IMR-90 (cell line): ENCODE measurements at places on chromosomes 5 and 9. TPM values are rescaled to one million over a fixed set of nuclear protein-coding genes. Genes with fewer than 3 reads are reported as not detected.

GRCh38 chr9:76729116-76729515, 35.1 kb upstream of the PCA3 start:
- DNase-seq = no peak

DNA sequence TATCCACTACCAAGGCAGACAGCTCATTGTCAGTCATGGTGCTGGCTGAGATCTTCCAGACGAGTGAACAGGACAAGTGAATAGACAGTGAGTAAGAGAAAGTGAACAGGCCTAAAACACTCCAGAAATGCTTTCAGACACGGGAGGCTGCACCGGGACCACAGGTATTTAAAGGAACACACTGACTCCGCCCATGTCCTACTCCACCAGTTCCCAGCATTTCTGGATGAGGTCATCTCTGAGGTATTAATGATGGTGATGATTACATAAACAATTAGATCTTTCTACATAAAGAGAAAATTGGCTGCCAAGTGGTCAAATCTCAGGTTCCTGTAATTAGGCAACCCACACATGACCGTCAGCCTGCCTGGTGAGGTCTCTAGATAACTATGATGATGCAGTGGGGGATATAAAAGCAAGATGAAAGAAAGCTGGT, at the start of gene ACTBL2:
Gene ACTBL2, minus strand, starts transcription at position 141 of the 436 bp plus-strand sequence. Its CDS starts 104 bp downstream, at position 37.
- peak; percentile 77 for DNase-seq

The GRIA1 gene
- total RNA-seq = 1.3 and 1.4 TPM in 2 replicates

DNA sequence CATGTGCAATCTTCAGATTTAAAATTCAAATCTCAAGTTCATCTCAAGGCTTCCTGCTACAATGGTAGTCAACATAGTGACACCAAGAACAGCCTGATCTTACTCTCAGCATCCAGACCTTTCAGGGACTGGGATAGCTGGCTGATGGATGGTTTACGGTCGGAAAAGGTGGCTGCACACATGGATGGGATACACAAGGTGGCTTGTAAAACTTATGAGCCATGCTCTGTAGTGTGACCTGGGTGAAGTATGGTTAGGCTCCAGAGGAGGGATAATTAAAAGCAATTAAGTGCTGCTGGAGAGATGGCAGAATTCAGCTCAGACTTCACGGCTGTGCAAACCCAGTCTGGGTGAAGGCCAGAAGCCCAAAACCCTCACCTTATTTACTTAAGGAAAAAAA, 379.5 kb downstream of the NFIB start:
- no peak for DNase-seq

- no peak for DNase-seq
Observed at GRCh38 chr5:98968056-98968564, 39.3 kb upstream of the CHD1 start.

DNA sequence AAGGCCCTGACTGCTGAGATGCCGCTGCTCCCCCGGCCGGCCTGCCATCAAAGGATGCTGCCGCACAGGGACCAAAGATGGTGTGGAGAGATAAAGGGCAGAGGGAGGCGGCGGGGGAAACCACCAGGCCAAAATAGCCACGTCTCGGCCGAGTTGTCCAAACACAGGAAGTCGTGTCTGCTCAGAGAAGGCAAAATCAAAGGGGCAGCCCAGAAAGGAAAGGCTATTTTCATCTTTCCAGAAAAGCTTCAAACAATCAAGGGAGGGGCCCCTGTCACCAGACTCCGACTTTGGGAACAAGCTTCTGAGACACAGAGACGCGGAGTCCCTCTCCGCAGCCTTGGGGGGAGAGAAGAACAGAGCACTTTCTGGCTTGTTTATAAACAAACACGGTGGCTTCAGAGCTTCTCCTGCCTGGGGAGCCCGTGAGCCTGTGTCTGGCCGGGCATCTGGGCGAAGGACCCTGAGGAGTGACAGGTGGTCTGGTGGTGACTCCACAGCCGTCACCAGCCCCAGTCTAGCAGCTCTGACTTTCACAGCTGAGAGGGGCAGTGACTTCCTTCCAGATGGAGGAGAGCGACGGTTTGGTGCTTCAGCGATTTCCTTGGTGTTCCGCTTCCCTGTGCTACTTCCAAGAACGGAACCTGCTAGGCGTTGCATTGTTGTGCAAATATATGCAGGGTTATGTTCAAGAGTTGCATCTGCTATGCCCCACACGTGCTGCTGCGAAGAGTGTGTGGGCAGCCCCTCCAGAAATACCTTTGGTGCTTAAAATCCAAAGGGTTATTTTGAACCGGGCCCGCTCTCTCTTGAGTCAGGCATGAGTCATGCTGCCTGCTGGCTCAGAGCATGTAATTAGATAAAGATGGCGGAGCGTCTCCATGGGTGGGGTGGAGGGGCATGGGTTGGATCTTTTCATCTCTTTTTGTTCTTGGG, 24.0 kb downstream of the ADAMTSL2 start:
- DNase-seq = peak; percentile 85

The PTGS1 gene
- 21.1 and 24.7 TPM in 2 replicates for total RNA-seq

- no peak for DNase-seq
Observed at GRCh38 chr5:6861667-6862066, 148.4 kb downstream of the TENT4A start.

GRCh38 chr9:19101203-19101602, 1.5 kb downstream of the HAUS6 start:
- no peak for DNase-seq

DNA sequence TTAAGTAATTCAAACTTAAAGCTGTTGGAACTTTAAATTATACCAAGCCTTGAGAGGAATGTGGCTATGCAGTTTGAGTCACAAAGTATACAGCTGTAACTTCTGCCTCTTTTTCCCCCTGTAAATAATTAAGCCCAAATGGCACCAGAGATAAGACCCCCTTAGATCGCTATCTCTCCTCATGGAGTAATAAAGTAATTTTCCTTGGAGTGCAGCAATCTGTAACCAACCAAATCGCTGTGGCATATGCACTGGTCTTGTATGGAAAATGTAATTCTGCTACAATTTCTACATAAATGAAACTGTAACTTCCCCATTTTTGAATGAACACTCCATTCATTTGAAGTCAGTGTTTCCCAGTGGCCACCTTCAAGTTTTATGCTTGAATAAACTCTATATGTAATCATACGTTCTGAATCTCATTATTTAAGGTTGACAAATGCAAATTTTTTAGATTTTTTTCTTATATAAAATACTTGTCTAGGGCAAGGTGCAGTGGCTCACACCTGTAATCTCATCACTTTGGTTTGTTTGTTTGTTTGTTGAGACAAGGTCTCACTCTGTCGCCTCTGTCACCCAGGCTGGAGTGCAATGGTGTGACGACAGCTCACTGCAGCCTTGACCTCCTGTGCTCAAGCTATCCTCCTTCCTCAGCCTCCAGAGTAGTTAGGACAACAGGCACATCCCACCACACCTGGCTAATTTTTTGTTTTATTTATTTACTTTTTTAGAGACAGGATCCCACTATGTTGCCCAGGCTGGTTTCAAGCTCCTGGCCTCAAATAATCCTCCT, 12.3 kb downstream of the SUSD1 start:
- no peak for DNase-seq

- peak; percentile 45 for DNase-seq
Observed at GRCh38 chr9:100216178-100216787, 117.2 kb downstream of the INVS start.

DNA sequence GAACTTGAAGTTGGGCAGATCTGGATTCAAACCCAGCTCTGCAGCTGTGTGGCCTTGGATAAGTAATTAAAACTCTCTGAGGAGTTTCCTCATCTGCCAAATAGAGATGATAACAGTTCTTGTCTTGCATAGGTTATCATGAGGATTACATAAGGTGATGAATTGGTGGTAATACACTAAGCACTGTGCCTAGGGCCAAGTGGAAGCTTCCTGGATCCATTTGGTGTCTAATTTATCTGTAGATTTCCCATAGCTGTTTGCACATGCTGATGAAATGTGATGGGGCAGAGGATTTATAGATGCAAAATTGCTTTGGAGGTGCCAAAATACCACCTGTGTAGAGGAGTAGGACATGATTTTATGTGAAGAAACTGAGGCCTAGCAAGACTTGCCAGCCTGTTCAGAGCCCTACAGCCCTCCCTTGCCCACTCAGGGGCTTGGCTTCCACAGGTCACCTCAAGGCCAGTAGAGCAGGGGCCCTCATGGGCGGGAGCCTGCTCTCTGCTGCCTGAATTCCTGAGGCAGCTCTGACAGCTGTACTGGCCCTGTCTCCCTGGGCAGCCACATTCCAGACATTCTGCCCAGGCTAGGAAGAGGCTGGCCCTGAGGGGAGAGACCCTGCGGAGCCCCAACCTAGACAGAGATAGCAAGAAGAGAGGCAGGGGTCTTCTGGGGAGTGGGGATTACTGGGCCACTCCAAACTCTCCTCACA, 5.9 kb upstream of the FAT2 start:
- DNase-seq = no peak

GRCh38 chr5:175059687-175060211, 335.4 kb downstream of the MSX2 start:
- peak; percentile 62 for DNase-seq

- no peak for DNase-seq
Observed at GRCh38 chr5:39428640-39429039, 3.9 kb upstream of the DAB2 start.

DNA sequence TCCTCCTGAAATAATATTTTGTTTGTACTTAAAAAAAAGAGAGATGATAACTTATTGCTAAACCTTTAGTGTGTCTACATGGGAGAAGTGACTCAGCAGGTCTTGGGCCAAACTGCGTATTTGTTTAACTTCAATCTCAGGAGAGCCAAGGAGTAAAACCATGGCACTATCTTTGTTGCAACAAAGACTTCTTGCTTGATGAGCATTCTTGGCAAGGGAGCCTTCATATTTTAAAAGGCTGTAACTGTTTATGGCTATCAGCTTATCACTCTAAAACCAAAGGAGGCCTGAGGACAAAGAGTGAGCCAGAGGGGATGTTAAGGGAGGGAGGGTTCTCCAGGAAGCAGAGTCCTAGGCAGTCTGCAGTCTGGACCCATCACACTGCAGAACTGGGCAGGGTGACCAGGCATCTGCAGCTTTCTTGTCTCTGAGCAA, 216.2 kb upstream of the S1PR3 start:
- peak; percentile 98 for DNase-seq

DNA sequence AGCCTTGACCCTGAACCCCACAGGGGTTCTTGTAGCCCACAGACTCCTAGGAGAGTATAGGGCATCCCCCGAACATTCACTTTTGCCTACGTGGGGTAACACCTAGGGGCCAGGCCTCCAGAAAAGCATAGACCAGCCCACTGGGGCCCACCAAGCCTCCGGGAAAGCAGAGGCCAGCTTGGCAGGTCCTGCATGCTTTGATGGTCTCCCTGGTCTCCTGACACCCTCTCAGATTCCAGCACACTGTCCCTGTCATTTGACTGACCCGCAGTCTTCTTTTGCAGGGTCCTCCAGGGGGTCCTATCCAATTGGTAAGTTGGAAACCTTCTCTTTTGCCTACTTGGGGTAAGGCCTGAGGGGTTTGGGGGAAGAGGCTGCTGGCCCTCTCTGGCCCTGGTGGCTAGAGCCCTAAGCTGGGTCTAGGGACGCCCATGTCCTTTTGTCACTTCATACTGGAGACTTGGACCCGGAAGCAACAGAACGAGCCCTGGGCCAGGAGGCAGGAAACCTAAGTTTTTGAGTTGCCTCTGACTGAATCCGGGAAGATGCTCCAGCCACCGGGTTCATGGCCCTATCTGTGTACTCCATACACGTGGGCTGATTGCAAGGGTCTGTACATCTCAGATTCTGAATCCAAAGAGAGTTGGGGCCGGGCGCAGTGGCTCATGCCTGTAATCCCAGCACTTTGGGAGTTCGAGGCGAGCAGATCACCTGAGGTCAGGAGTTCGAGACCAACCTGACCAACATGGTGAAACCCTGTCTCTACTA, 20.9 kb upstream of the ORM1 start:
- DNase-seq = no peak

DNA sequence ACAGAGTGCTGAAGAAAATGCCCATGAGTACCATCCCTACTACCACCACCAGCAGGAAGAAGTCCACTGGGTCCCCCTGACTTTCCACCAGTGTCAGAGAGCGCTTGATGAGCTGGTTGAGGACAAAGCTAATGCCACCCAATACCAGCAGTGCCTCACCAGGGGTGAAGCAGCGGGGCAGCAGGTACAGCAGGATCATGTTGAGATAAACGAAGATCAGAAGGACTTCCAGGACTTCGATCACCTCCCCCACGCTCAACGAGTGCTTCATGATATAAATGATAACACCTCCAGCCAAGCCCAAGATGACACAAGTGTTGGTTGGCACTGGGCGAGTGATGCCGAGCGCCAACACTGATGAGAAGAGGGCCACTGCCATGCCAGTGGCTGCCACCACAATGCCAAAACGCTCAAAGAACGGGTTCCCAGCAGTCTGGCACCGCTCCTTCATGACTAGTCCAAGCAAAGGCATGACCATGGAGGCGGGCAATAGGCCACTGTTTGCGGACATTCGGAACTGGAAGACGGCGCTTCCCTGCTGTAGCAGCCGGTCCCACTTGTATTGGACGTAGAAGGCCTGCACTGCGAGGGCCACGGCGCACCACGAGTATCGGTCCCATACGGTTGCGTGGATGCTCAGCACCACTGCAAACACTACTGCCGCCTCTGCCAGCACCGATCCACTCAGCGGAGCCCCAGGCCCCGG, 679 bp downstream of the DOLK start:
- DNase-seq = peak; percentile 11

- DNase-seq = no peak
Observed at GRCh38 chr9:124268661-124269060, 10.9 kb downstream of the NEK6 start.

The ENTPD8 gene
- total RNA-seq = not detected in 2 replicates

GRCh38 chr9:125997196-125997823, 250.1 kb downstream of the PBX3 start:
- no peak for DNase-seq

The COL27A1 gene
- total RNA-seq = 2.2 and 3.2 TPM in 2 replicates

GRCh38 chr5:95148453-95148852, 136.4 kb downstream of the MCTP1 start:
- DNase-seq = no peak

GRCh38 chr5:172207511-172207910, 13.5 kb downstream of the EFCAB9 start:
- DNase-seq = no peak

The DOCK2 gene
- total RNA-seq = 1.4 and 3.0 TPM in 2 replicates

DNA sequence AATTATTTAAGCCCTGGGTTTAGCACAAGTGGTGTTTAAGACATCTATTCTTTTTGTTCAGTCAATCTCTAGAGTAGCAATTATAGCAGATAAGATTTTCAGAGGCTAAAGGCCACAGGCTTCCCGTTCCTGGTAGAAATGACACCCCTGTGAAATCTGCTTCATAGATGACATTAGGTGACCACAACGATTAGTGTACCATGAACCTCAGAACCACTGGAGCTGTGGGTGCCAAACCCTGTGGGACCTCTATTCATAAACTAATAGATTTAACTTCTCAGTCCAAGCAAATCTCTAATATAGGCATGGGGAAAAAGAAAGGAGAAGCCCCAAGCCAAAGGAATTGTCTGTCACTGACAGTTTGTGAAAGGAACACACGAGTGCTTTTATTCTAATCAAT, 207.4 kb downstream of the ARRDC3 start:
- DNase-seq = no peak

- DNase-seq = peak; percentile 44
Observed at GRCh38 chr9:76987594-76988200, 31.8 kb upstream of the FOXB2 start.

- peak; percentile 30 for DNase-seq
Observed at GRCh38 chr5:91386120-91386519, 3.0 kb upstream of the ARRDC3 start.

GRCh38 chr9:16217943-16218701, 652.3 kb downstream of the BNC2 start:
- DNase-seq = no peak
